ENCODE measurements at places on chromosomes 12 and 14. TPM values are rescaled to one million over a fixed set of nuclear protein-coding genes. Genes with fewer than 3 reads are reported as not detected.

DNA sequence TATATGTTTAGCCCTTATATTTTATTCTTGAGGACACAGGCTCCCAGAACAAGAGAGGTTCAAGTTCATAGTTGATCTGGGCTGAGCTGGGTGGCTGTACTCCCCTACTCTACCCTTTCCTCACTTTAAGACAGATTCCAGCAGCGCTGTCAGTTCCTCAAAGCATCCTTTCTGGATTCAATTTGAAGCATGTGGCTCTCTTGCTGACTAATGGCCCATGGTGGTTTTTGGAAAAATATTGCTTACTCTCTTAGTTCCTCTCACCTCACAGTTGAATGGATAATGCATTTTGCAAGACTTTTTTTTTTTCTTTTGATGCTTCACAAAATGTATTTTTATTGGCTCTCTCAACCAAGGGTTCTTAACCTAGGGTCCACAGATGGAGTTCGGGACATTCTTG lies 4.1 kb downstream of the PELI2 start:
- no peaks in the 10 kb centered on the region for H3K36me3 ChIP-seq
- no peak overlapping the region for H3K27ac ChIP-seq
- no peak overlapping the region for H3K4me3 ChIP-seq
- no peak for DNase-seq
- no peaks in the 10 kb centered on the region for H3K27me3 ChIP-seq

DNA sequence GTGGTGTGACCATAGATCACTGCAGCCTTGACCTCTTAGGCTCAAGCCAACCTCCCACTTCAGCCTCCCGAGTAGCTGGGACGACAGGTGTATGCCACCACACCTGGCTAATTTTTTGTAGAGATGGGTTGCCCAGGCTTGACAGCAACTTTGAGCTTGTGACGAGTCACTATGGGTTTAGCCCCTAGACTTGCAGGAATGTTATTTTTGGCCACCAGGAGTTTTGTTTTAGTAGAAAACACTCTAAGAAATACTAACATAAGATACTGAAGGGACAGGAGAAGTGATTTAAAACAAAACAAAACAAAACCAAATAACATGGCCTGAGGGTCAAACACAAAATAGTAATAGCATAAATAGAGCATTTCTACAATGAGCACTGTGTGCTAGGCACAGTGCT lies 26.4 kb downstream of the SETD3 start:
- no peaks in the 10 kb centered on the region for H3K4me1 ChIP-seq
- no peak overlapping the region for H3K27ac ChIP-seq
- H3K27me3 ChIP-seq: no peaks in the 10 kb centered on the region
- no peak overlapping the region for H3K4me3 ChIP-seq

DNA sequence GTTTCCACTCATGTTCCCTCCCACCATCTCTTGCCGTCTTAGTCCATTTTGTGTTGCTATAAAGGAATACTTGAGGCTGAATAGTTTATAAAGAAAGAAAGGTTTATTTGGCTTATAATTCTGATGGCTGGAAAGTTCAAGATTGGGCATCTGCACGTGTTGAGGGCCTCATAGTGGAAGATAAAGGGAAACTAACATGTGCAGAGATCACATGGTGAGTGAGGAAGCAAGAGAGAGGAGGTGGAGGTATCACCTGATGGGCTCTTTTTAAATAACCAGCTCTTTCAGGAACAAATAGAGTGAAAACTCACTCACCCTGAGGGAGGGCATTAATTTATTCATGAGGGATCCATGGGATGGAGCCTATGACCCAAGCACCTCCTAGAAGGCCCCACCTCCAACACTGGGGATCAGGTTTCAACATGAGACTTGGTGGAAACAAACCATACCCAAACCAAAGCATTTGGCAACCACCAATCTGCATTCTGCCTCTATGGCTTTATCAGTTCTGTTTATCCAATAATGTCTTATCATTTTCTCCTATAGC lies 29.5 kb downstream of the MYO1H start:
- H3K27me3 ChIP-seq: peaks cover 3% of the 10 kb centered on the region
- H3K4me3 ChIP-seq: no peak overlapping the region
- no peak overlapping the region for H3K27ac ChIP-seq
- H3K36me3 ChIP-seq: no peaks in the 10 kb centered on the region

GRCh38 chr14:100304825-100305323 lies 1.4 kb downstream of the SLC25A29 start:
- H3K4me3 ChIP-seq: peak overlapping the region; percentile 97
- H3K27me3 ChIP-seq: no peaks in the 10 kb centered on the region
- H3K27ac ChIP-seq: peak overlapping the region; percentile 91
- H3K4me1 ChIP-seq: peaks cover 19% of the 10 kb centered on the region
- H3K36me3 ChIP-seq: no peaks in the 10 kb centered on the region

LRP1-AS gene
- not detected for total RNA-seq

GRCh38 chr12:93403988-93404803 lies 26.5 kb downstream of the NUDT4 start:
- H3K27me3 ChIP-seq: no peaks in the 10 kb centered on the region
- H3K27ac ChIP-seq: no peak overlapping the region
- DNase-seq: no peak
- no peaks in the 10 kb centered on the region for H3K4me1 ChIP-seq
- no peak overlapping the region for H3K4me3 ChIP-seq

DNA sequence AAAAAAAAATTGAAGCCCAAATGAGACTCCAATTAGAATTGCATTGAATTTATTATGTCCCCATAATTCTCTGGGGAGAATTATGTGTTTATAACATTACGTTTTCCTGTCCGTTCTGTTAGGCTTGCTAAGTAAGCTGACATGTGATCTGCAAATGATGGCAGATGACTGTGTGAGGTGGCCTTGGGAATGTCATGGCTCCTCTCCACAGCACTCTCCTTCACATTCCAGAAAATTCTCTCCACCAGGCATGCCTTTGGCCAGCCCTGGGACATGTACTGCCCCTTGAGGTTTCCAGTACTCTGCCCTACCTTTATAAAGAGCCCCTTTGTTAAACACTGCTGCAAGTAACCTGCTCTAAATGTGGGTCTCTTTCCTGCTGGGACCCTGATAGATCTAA lies 28.3 kb upstream of the INF2 start:
- DNase-seq: no peak
- no peaks in the 10 kb centered on the region for H3K36me3 ChIP-seq
- peaks cover 18% of the 10 kb centered on the region for H3K27me3 ChIP-seq
- H3K4me3 ChIP-seq: no peak overlapping the region
- no peak overlapping the region for H3K27ac ChIP-seq

GRCh38 chr12:53579545-53579955 lies 46.6 kb downstream of the ATF7 start:
- peaks cover 20% of the 10 kb centered on the region for H3K4me1 ChIP-seq
- H3K36me3 ChIP-seq: no peaks in the 10 kb centered on the region
- H3K4me3 ChIP-seq: no peak overlapping the region
- DNase-seq: no peak
- no peaks in the 10 kb centered on the region for H3K27me3 ChIP-seq

GRCh38 chr12:52146822-52147366 lies 44.9 kb downstream of the KRT80 start:
- no peak for DNase-seq
- no peaks in the 10 kb centered on the region for H3K27me3 ChIP-seq
- H3K27ac ChIP-seq: peak overlapping the region; percentile 90
- H3K4me1 ChIP-seq: peaks cover 71% of the 10 kb centered on the region

- H3K27me3 ChIP-seq: no peaks in the 10 kb centered on the region
- DNase-seq: no peak
- no peaks in the 10 kb centered on the region for H3K36me3 ChIP-seq
- no peak overlapping the region for H3K4me3 ChIP-seq
Observed at GRCh38 chr12:32877601-32878459, 18.7 kb downstream of the PKP2 start.

DNA sequence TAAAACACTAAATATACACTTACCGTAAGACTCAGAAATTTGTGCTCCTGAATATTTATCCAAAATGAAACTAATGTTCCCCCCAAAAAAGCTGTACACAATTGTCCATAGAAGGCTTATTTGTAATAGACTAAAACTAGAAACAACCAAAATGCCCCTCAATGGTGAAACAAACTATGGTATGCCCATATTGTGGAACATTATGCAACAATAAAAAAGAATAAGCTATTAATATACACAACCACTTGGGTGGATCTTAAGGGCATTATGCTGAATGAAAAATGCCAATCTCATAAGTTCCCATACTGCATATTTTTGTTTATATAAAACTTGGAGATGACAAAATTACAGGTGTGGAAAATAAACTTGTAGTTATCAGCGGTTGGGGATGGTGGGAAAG lies 357.4 kb downstream of the KCNH5 start:
- no peaks in the 10 kb centered on the region for H3K27me3 ChIP-seq
- H3K36me3 ChIP-seq: no peaks in the 10 kb centered on the region
- H3K27ac ChIP-seq: no peak overlapping the region
- H3K4me1 ChIP-seq: no peaks in the 10 kb centered on the region
- no peak for DNase-seq

IPO4 gene
- 58.7 TPM for total RNA-seq

PPP1R36 gene
- 9.5 TPM for total RNA-seq

DNA sequence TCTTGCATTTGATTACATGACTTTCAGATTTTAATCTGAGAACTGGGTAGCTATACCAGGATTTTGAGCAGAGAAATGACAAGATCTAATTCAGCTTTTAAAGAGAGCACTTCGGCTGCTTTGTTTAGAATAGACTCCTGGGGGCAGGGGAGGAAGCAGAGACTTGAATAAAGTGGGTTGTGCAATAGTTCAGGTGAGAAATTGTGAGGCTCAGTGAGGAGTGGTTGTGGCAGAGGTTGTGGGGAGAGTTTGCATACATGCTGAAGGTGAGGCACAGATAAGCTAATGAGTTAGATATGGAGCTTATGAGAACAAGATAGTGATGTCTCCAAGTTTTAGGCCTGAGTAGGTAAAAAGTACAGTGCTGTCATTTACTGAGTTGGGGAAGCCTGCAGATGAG lies 281.4 kb downstream of the FLRT2 start:
- H3K36me3 ChIP-seq: no peaks in the 10 kb centered on the region
- no peak for DNase-seq
- no peak overlapping the region for H3K4me3 ChIP-seq
- no peak overlapping the region for H3K27ac ChIP-seq
- H3K4me1 ChIP-seq: no peaks in the 10 kb centered on the region
- no peaks in the 10 kb centered on the region for H3K27me3 ChIP-seq

DTX3 gene
- 8.0 TPM for total RNA-seq

DPPA3 gene
- total RNA-seq: not detected

- no peaks in the 10 kb centered on the region for H3K36me3 ChIP-seq
- H3K4me3 ChIP-seq: no peak overlapping the region
- DNase-seq: no peak
- H3K27me3 ChIP-seq: no peaks in the 10 kb centered on the region
- H3K4me1 ChIP-seq: no peaks in the 10 kb centered on the region
- H3K27ac ChIP-seq: peak overlapping the region; percentile 41
Observed at GRCh38 chr14:68771631-68772030, 21.2 kb downstream of the ZFP36L1 start.

TAS2R50 gene
- not detected for total RNA-seq

DNA sequence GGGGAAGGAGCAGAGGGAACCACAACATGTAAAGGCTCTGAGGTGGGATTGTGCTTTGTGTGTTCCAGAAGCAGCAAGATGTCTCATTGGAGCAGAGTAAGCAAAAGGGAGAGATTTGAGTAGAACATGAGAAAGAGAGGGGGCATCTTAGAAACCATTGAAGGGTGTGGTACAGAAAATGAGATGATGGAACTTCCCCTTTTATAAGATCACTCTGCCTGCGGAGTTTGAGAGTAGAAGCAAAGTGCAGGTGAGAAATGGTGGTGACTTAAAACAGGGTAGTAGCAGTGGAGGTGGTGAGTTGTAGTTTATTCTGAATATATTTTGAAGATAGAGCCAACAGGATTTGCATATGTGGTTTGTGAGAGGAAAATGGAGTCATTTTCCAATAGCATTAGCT lies 56.0 kb downstream of the FBXO34 start:
- H3K27ac ChIP-seq: no peak overlapping the region
- peaks cover 3% of the 10 kb centered on the region for H3K4me1 ChIP-seq
- H3K27me3 ChIP-seq: no peaks in the 10 kb centered on the region
- DNase-seq: no peak
- H3K4me3 ChIP-seq: no peak overlapping the region

CNTN1 gene
- total RNA-seq: 0.75 TPM

DNA sequence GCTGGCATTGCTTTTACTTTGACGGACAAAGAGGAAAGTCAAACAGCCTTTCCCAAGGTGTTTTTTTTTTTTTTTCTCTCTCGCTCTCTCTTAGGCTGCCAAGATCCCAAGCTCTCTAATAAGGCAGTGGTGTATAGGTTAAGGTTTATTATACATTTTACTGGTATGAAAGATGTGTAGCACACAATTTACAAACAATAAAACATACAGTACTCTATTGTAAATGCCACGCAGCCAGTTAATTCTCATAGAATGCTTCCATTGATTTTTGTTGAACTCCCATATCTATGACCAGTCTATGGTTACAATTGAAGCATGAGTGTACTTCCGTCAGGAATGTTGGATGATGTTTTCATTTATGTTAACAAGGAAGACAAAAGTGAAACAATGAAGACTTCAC lies 106.4 kb upstream of the GSC start:
- H3K27me3 ChIP-seq: peaks cover 5% of the 10 kb centered on the region

TMEM229B gene
- total RNA-seq: 3.7 TPM

SLC6A15 gene
- total RNA-seq: not detected

SPTB gene
- 0.20 TPM for total RNA-seq

DNA sequence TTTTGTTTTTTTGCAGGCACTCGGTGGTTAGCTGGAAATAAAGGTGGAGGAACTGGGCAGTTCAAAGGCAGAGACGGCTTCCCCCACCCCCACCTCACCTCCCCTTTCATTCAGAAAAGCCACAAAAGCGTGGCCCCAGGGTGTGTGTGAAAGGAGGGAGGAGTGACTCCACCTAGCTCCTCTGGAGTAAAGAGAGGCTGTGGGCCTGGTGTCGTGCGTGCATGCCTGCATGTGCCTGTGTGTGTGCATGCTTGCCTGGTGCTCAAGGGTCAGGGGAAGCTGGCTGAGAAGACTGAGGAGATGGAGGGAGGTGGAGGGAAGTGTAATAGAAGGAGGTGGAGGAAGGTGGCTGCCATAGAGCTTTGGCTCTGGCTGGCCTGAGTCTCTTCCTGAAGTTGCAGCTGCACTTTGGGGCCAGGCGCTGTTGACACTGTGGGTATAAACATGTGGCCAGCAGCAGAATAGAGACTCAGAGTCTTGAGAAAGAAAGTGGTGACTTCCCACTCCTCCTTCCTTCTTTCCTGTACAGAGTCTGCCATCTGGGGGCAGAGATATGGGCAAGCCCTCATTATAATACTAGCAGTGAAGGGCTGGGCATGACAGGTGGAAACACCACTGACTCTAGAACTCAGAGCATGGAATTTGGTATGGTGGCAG lies 36.9 kb upstream of the SINHCAF start:
- H3K4me1 ChIP-seq: peaks cover 9% of the 10 kb centered on the region
- no peaks in the 10 kb centered on the region for H3K36me3 ChIP-seq
- H3K27ac ChIP-seq: peak overlapping the region; percentile 79
- H3K4me3 ChIP-seq: no peak overlapping the region
- H3K27me3 ChIP-seq: no peaks in the 10 kb centered on the region
- peak; percentile 65 for DNase-seq

HOXC13 gene
- not detected for total RNA-seq

DNA sequence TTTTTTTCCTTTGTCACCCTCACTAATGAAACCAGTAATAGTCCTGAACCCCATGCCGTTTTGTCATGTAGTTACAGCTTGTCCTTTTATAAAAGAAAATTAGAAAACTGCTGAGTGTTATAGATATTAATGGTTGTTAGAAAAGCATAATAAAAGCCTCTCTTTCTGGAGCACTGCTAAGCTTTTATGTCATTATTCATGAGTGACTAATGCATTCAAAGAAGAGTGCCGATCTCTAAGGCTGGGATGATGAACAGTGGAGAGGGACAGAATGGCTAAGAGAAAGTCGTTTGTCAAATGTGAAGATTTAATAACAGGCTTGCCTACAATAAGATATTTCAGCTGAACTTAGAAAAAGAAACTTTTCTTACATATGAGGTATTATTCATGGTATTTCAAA lies 121.6 kb downstream of the MGAT4C start:
- no peaks in the 10 kb centered on the region for H3K27me3 ChIP-seq
- DNase-seq: no peak
- no peaks in the 10 kb centered on the region for H3K4me1 ChIP-seq
- H3K36me3 ChIP-seq: no peaks in the 10 kb centered on the region
- no peak overlapping the region for H3K27ac ChIP-seq

Measured in transverse colon (tissue), 4 donors.